ENCODE measurements at places on chromosomes 13 and 19. TPM values are rescaled to one million over a fixed set of nuclear protein-coding genes. Genes with fewer than 3 reads are reported as not detected.

GRCh38 chr13:99124794-99125316 is 75.8 kb upstream of the UBAC2 start:
- DNase-seq, result no peak
- H3K27ac ChIP-seq, result no peak overlapping the region
- H3K4me3 ChIP-seq, result no peak overlapping the region
- no peaks in the 10 kb centered on the region for H3K27me3 ChIP-seq

The F10 gene
- total RNA-seq, result 34.4 TPM

- peaks cover 22% of the 10 kb centered on the region for H3K4me1 ChIP-seq
- peaks cover 7% of the 10 kb centered on the region for H3K36me3 ChIP-seq
- no peak for DNase-seq
- no peak overlapping the region for H3K27ac ChIP-seq
- no peak overlapping the region for H3K4me3 ChIP-seq
Observed at GRCh38 chr19:55678121-55678671, 3.2 kb downstream of the EPN1 start.

- H3K27me3 ChIP-seq, result no peaks in the 10 kb centered on the region
- no peak for DNase-seq
- peaks cover 3% of the 10 kb centered on the region for H3K4me1 ChIP-seq
- H3K4me3 ChIP-seq, result no peak overlapping the region
- H3K36me3 ChIP-seq, result no peaks in the 10 kb centered on the region
Observed at GRCh38 chr19:2888731-2889224, 11.9 kb upstream of the ZNF57 start.

DNA sequence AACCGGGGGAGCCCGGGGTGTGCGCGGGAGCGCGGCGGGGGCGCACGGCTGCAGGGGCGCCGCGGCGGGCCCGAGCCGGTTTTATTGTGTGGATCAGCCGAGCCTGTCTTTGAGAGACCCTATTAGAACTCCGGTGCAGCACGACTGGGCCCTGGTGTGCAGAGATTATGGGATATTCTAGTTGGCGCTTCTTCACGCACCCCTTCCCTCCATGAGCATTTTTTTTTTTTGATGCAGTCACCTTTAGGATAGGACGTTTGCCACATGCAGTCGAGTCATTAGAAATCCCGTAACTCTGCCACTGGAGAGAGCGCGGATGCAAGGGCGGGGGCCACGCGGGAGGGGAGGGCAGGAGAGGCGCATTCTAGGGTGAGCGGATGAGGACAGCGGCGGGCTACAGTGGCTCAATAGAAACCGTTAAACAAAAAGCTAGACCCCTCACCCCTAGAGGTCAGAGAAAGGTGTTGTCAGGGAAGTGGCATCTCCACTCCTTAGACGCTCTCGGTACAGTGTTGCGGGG is 3.7 kb downstream of the FGF9 start:
- DNase-seq, result no peak
- peak overlapping the region; percentile 94 for H3K4me3 ChIP-seq
- H3K4me1 ChIP-seq, result peaks cover 15% of the 10 kb centered on the region
- H3K36me3 ChIP-seq, result no peaks in the 10 kb centered on the region

The FNDC3A gene
- total RNA-seq, result 65.7 TPM

GRCh38 chr13:36057041-36057440 is 74.1 kb downstream of the DCLK1 start:
- no peaks in the 10 kb centered on the region for H3K36me3 ChIP-seq
- H3K4me1 ChIP-seq, result peaks cover 14% of the 10 kb centered on the region
- DNase-seq, result no peak
- H3K27ac ChIP-seq, result no peak overlapping the region
- H3K27me3 ChIP-seq, result peaks cover 6% of the 10 kb centered on the region

The WDR88 gene
- total RNA-seq, result 0.45 TPM

Measured in type B pancreatic cell (in vitro differentiated cells).